T-helper 2 cell (primary cell): ENCODE measurements at places on chromosomes 2 and 18.

DNA sequence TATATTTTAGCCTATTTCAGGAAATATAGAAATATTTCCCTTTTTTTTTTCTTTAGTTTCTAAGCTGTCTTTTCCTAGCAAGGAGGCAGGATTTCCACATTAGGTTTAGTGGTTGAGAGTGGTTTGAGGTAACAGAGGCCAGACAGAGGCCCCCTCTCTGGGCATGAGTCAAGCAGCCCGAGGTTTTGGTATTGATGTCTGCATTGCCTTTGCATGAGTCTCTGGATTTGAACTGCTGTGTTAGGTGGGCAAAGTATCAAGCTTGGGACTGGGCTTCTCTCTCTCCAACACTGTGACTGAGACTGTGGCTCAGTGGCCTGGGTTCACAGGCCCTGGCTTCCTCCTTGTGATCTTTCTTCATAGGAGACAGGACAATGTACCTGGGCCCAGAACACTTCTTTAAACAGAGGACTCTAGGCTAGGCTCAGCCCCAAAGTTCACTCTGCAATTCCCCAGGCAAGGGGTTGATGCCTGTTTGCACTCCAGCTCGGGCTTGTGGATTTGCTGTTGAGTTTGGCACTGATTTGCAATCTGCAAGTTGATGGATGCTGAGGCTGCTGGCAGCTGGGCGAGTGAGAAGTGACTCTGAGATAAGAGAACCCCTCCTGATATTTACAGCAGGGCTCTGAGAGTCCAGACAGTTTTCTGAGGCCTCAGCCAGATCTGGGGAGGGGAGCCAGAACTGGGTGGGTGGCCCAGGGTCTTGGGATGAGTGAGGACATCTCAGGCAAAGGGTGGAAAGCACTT is 271.2 kb downstream of the EN1 start:
- DNase-seq, result no peak

DNA sequence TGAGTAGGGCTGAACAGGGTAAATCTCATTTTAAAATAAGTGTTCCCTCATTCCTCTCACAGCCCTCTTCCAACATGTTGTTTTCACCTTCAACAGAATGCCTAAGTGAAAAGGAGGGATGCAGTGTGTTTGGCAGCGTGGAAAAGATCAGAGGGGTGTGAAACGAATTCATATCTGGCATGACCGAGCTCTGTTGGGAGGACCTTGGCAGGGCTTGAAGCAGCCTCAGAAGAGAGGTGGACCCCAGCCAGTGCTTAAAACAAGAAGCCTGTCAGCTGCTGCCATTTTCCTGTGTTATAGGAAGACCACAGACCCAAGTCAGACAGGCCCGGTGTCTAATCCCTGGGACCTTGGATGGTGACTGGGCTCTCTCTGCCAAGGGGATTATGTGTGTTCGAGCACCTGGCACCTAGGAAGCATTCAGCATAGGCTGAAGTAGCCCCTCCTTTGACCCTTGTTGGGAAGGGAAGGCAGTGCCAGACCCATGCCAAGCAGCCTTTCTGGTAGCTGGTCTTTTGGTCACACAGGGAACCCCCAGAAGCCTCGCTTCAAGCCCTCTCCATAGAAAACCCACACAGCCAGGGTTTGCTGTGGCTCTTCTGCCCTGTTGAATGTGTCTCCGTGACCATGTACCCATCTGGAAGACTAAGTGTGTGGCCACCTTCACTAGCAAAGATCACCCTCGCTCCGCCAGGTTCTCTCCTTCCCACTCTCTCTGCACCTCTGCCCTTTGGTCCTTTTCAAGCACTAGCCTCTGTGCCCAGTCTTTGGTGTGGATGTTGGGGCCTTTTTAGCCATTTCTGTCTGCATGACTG is 87.5 kb upstream of the ST3GAL5 start:
- DNase-seq, result no peak

- DNase-seq, result no peak
These were observed 73.6 kb downstream of the OTX1 start for GRCh38 chr2:63124218-63124617.

DNA sequence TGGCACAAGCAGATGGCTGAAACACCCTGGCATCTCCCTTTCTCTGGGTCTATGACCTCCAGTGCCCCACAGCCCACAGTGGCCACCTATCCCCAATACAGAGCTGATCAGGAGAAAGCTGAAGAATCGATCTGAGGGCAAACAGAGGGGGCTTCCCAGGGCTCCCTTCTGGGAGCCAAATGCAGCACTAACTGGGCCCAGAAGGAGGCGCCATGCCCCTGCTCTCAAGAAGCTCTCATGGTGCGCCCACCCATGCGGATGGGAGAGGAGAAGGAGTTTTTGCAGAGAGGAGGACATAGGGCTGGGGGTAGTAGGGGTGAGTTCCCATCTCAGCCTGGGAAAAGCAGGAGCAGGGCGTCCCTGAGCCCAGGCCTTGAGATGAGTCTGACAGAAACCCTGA is 787.3 kb upstream of the RAB6C start:
- DNase-seq, result no peak

GRCh38 chr2:145587922-145588321 is 1068.0 kb upstream of the ZEB2 start:
- DNase-seq, result no peak

- DNase-seq, result no peak
These were observed 280.8 kb downstream of the SETBP1 start for GRCh38 chr18:44961288-44961995.

GRCh38 chr18:39660141-39660540 is 2094.5 kb upstream of the CELF4 start:
- no peak for DNase-seq

DNA sequence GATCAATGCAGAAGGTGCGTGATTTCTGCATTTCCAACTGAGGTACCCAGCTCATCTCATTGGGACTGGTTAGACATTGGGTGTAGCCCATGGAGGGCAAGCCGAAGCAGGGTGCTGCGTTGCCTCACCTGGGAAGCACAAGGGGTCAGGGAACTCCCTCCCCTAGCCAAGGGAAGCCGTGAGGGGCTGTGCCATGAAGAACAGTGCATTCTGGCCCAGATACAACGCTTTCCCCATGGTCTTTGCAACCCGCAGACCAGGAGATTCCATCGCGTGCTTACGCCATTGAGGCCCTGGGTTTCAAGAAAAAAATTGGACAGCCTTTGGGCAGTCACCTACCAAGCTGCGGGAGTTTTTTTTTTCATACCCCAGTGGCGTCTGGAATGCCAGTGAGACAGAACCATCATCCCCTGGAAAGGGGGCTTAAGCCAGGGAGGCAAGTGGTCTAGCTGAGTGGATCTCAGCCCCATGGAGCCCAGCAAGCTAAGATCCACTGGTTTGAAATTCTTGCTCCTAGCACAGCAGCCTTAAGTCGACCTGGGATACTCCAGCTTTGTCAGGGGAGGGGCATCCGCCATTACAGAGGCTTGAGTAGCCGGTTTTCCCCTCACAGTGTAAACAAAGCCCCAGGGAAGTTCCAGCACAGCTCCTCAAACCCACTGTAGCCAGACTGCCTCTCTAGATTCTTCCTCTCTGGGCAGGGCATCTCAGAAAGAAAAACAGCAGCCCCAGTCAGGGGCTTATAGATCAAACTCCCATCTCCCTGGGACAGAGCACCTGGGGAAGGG is 21.7 kb downstream of the TFPI start:
- DNase-seq, result no peak

DNA sequence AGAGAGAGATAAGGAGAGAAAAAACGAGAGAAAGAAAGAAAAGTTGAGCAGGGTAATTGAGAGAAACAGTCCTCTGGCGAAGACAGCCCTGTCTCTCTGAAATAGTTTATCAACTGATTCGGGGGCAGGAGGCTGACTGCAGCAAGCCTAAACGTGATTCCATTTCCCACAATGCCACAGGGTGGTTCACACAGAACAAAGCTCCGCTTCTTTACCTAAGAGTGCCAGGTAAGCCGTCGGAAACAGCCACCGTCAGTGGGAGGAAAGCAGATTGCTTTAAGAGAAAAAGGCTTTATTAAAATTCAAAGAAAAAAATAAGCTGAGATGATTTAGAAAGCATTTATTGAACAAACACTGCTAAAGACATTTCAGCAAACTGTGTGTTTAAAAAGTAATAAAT is 271.4 kb upstream of the POU3F3 start:
- DNase-seq, result no peak

- DNase-seq, result no peak
These were observed 161.8 kb downstream of the CELF4 start for GRCh38 chr18:37403788-37404187.

DNA sequence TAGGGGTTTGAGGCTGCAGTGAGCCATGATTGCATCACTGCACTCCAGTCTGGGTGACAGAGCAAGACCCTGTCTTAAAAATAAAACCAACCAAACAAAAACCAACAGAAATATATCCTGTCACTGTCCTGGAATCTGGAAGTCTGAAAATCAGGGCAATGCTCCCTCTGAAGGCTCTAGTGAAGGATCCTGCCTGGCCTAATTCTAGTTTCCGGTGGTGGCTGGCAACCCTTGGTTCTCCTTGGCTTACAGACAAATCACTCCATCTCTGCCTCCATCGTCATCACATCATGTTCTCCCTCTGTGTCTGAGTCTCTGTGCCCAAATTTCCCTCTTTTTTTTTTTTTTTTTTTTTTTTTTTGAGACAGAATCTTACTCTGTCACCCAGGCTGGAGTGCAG is 15.9 kb upstream of the VPS4B start:
- DNase-seq, result no peak
